Colonic mucosa (tissue), 4 donors: ENCODE measurements at places on chromosomes 4 and X. TPM values are rescaled to one million over a fixed set of nuclear protein-coding genes. Genes with fewer than 3 reads are reported as not detected.

DUSP9 gene
- not detected for total RNA-seq

ZNF141 gene
- total RNA-seq: 16.7 TPM

ODAM gene
- total RNA-seq: not detected

FGFRL1 gene
- total RNA-seq: 34.7 TPM

SSX2 gene
- total RNA-seq: not detected

CYSLTR1 gene
- 0.64 TPM for total RNA-seq

POLN gene
- 1.6 TPM for total RNA-seq

L1CAM gene
- total RNA-seq: 8.8 TPM

PARM1 gene
- total RNA-seq: 165 TPM

KIT gene
- 9.3 TPM for total RNA-seq

FREM3 gene
- total RNA-seq: not detected

ARMCX6 gene
- 29.8 TPM for total RNA-seq

PWWP3B gene
- total RNA-seq: 0.27 TPM

PRR32 gene
- total RNA-seq: not detected

OTUD4 gene
- 33.2 TPM for total RNA-seq

LEF1 gene
- 2.1 TPM for total RNA-seq

MAGEA11 gene
- not detected for total RNA-seq

FAT4 gene
- 4.3 TPM for total RNA-seq

FGF13 gene
- total RNA-seq: 2.1 TPM

MAGEE2 gene
- total RNA-seq: 0.10 TPM

LDB2 gene
- 7.9 TPM for total RNA-seq

MAGEA9B gene
- not detected for total RNA-seq

KIF4A gene
- 33.7 TPM for total RNA-seq

CT45A2 gene
- not detected for total RNA-seq

SYN1 gene
- total RNA-seq: 0.96 TPM

FABP2 gene
- 70.4 TPM for total RNA-seq

SHROOM2 gene
- total RNA-seq: 3.9 TPM

DCX gene
- 0.40 TPM for total RNA-seq

ZIC3 gene
- total RNA-seq: not detected

ENPP6 gene
- 0.53 TPM for total RNA-seq

RNF212 gene
- total RNA-seq: 2.5 TPM

SRPX gene
- total RNA-seq: 15.9 TPM

POU3F4 gene
- total RNA-seq: not detected

FHDC1 gene
- total RNA-seq: 14.0 TPM

VEGFC gene
- total RNA-seq: 3.5 TPM

ASB5 gene
- 1.7 TPM for total RNA-seq

BCOR gene
- total RNA-seq: 18.3 TPM

KIAA1210 gene
- total RNA-seq: not detected

AKAP4 gene
- not detected for total RNA-seq
